Sigmoid colon (tissue), 7 donors: ENCODE measurements at places on chromosomes 6 and 20. TPM values are rescaled to one million over a fixed set of nuclear protein-coding genes. Genes with fewer than 3 reads are reported as not detected.

The CUTA gene
- 193 TPM for polyA plus RNA-seq

The VGLL2 gene
- polyA plus RNA-seq: not detected

GRCh38 chr20:16488616-16489015 lies 84.6 kb downstream of the KIF16B start:
- H3K27me3 ChIP-seq: no peaks in the 10 kb centered on the region
- no peak overlapping the region for H3K27ac ChIP-seq
- no peak for DNase-seq
- H3K36me3 ChIP-seq: no peaks in the 10 kb centered on the region
- no peak overlapping the region for H3K4me3 ChIP-seq

The BMP7 gene
- polyA plus RNA-seq: 2.5 TPM

DNA sequence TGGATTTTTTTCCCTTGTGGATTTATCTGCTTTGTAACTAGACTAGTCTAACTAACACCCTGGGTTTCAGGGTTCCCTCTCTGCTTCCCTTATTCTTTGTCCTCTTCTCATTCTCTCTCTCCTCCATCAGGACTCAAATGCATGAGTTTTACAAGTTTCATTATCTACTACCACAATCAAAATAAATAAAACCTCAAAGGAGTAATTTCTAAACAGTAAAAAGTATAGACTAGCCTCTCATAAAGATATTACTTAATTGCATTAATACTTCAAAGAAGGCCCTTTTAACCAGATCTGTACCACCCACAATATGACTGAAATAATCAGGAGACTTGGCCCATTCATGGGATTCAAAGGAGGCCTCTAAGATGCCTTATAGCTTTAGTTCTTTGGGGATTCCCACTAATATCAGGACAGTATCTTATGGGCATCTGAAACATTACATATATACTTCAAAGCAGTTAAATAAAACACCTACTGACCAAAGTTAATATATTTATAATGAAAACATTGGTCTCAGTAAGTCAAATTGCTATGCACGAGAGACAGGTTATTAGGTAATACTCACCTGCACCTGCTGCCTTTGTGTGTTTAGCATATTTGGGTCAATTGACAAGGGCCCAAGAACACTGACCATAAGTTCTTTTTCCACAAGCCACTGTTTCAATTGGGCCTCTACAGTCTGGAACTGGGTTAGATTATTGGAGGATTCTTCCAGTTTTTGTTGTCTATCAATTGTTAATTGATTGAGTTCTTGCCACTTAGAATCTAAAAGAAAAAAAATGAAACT lies 85.7 kb downstream of the DST start:
- no peak overlapping the region for H3K4me3 ChIP-seq
- H3K27ac ChIP-seq: peak overlapping the region; percentile 73
- H3K4me1 ChIP-seq: peaks cover 24% of the 10 kb centered on the region
- peaks cover 62% of the 10 kb centered on the region for H3K36me3 ChIP-seq
- H3K27me3 ChIP-seq: no peaks in the 10 kb centered on the region

GRCh38 chr20:43220612-43221011 lies 30.9 kb upstream of the PTPRT start:
- no peaks in the 10 kb centered on the region for H3K36me3 ChIP-seq
- H3K27ac ChIP-seq: no peak overlapping the region
- H3K4me3 ChIP-seq: no peak overlapping the region
- no peaks in the 10 kb centered on the region for H3K27me3 ChIP-seq
- DNase-seq: no peak

- H3K4me1 ChIP-seq: no peaks in the 10 kb centered on the region
- peak overlapping the region; percentile 61 for H3K27ac ChIP-seq
Observed at GRCh38 chr20:17542481-17542880, 11.3 kb upstream of the BFSP1 start.

The FKBP1C gene
- polyA plus RNA-seq: 3.0 TPM

DNA sequence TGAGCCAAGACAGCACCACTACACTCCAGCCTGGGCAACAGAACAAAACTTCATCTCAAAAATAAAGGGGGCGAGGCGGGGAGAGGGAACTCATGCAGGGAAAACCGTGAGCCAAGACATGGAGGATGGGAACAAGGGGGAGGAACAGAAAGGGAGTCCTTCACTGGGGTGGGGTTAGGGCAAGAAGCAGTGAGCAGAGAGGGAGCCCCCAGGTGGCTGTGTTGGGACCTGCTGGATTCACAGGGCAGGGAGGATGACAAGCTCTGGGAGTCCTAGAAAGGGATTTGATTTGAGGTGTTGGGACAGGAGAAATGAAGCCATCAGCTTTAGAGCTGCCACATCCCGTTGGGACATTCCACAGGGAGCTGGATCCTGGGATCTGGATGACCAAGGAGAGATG lies 90.6 kb upstream of the TOP1 start:
- H3K4me3 ChIP-seq: no peak overlapping the region
- H3K4me1 ChIP-seq: no peaks in the 10 kb centered on the region
- no peak for DNase-seq
- no peak overlapping the region for H3K27ac ChIP-seq

GRCh38 chr6:7184502-7184901 lies 76.7 kb downstream of the RREB1 start:
- H3K27me3 ChIP-seq: no peaks in the 10 kb centered on the region
- H3K36me3 ChIP-seq: peaks cover 50% of the 10 kb centered on the region
- H3K4me3 ChIP-seq: no peak overlapping the region
- H3K27ac ChIP-seq: no peak overlapping the region

The EMILIN3 gene
- not detected for polyA plus RNA-seq

GRCh38 chr6:24501914-24502313 lies 7.1 kb downstream of the ALDH5A1 start:
- H3K36me3 ChIP-seq: peaks cover 53% of the 10 kb centered on the region
- no peak overlapping the region for H3K4me3 ChIP-seq
- no peaks in the 10 kb centered on the region for H3K27me3 ChIP-seq
- no peak overlapping the region for H3K27ac ChIP-seq

DNA sequence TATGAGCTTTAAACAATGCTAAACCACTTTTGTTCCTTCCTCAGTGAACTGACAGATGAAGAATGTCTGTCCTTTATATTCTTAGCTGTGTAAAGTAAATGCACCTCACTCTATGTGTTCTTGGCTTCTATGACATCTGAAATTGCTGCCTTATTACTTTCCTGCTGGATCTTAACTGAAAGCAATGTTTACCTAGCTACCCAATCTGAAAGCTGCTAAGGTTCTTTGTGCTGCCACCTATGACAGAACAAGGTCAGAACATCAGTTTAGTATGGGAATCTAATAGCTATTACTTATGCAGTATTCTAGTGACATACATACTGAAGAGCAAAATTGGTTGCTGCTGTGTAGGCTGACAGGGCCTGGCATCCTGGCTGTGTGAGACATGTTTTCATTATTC lies 444.1 kb downstream of the KHDRBS2 start:
- no peaks in the 10 kb centered on the region for H3K4me1 ChIP-seq
- no peaks in the 10 kb centered on the region for H3K36me3 ChIP-seq
- H3K4me3 ChIP-seq: no peak overlapping the region
- H3K27ac ChIP-seq: no peak overlapping the region
- no peaks in the 10 kb centered on the region for H3K27me3 ChIP-seq

DNA sequence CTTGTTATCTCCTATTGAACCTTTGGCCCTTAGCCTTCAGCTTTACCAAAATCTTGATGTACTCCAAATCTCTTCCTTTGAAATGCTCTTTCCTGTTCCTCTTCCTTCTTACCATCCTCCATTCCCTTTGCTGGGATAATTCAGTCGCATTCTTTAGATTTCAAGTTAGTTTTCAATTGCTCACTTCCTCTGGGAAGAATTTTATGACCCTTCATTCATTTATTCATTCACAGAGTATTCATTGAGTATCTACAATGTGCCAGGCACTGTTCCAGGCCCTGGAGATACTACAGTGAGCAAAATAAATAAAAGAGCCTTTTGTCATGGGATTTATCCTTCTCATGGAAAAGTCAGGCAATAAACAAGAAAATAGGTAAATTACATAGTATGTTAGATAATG lies 548.2 kb upstream of the FLRT3 start:
- H3K27me3 ChIP-seq: no peaks in the 10 kb centered on the region
- H3K36me3 ChIP-seq: no peaks in the 10 kb centered on the region
- H3K4me3 ChIP-seq: no peak overlapping the region
- H3K4me1 ChIP-seq: no peaks in the 10 kb centered on the region

DNA sequence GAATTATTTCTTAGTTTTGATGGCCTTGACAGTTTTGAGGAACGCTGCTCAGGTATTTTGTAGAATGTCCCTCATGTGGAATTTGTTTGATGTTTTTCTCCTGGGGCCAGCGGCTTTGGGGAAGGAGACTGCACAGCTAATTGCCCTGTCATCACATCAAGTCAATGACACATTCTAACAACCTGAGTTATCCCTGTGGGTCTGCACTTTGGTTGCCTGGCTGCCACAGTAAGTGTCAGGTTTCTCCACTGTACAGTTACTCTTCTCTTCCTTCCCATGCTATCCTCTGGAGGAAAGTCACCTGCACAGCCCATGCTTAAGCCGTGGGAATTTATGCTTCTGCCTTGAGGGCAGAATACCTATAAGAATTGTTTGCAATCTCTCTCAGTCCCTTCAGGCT lies 1.4 kb upstream of the TREML4 start:
- no peak overlapping the region for H3K4me3 ChIP-seq
- no peak for DNase-seq

The DEFB124 gene
- not detected for polyA plus RNA-seq

The ARFGEF3 gene
- polyA plus RNA-seq: 5.2 TPM

GRCh38 chr6:164150232-164150631 lies 735.7 kb downstream of the QKI start:
- H3K4me3 ChIP-seq: no peak overlapping the region
- no peaks in the 10 kb centered on the region for H3K4me1 ChIP-seq
- no peak for DNase-seq
- no peaks in the 10 kb centered on the region for H3K36me3 ChIP-seq
- no peaks in the 10 kb centered on the region for H3K27me3 ChIP-seq
- no peak overlapping the region for H3K27ac ChIP-seq

The SLC35F1 gene
- not detected for polyA plus RNA-seq

The BTNL2 gene
- not detected for polyA plus RNA-seq

GRCh38 chr6:107458672-107459282 lies 587 bp downstream of the PDSS2 start:
- H3K27ac ChIP-seq: peak overlapping the region; percentile 88
- peak overlapping the region; percentile 70 for H3K4me3 ChIP-seq
- H3K36me3 ChIP-seq: no peaks in the 10 kb centered on the region
- no peaks in the 10 kb centered on the region for H3K27me3 ChIP-seq
- peaks cover 3% of the 10 kb centered on the region for H3K4me1 ChIP-seq
- DNase-seq: no peak

The SIRPB1 gene
- polyA plus RNA-seq: 0.98 TPM

GRCh38 chr6:43714311-43715055 lies 26.9 kb upstream of the MRPS18A start:
- no peaks in the 10 kb centered on the region for H3K27me3 ChIP-seq
- peak; percentile 66 for DNase-seq
- H3K4me3 ChIP-seq: no peak overlapping the region
- H3K36me3 ChIP-seq: no peaks in the 10 kb centered on the region
- no peaks in the 10 kb centered on the region for H3K4me1 ChIP-seq
- H3K27ac ChIP-seq: no peak overlapping the region

DNA sequence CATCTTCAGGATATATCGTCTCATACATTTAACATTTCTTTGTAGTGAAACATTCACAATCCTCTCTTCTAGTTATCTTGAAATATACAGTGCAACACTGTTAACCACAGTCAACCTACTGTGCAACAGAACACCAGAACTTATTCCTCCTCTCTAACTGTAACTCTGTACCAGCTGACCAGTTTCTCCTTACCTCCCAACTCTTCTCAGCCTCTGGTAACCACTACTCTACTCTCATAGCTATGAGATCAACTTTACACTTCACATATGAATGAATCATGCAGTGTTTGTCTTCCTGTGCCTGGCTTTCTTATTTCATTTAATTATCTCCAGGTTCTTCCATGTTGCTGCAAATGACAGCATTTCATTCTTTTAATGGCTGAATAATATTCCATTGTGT lies 337.6 kb downstream of the BTBD9 start:
- no peaks in the 10 kb centered on the region for H3K4me1 ChIP-seq
- H3K27ac ChIP-seq: no peak overlapping the region
- no peaks in the 10 kb centered on the region for H3K36me3 ChIP-seq
- no peak for DNase-seq
- H3K4me3 ChIP-seq: no peak overlapping the region

The STX11 gene
- polyA plus RNA-seq: 4.2 TPM

GRCh38 chr6:3228046-3228671 lies 706 bp upstream of the TUBB2B start:
- H3K36me3 ChIP-seq: no peaks in the 10 kb centered on the region
- peaks cover 54% of the 10 kb centered on the region for H3K4me1 ChIP-seq
- H3K27ac ChIP-seq: peak overlapping the region; percentile 91
- H3K4me3 ChIP-seq: peak overlapping the region; percentile 56
- DNase-seq: no peak

The BTN1A1 gene
- 0.20 TPM for polyA plus RNA-seq

The ZC3H12D gene
- 8.3 TPM for polyA plus RNA-seq

GRCh38 chr20:32158943-32159660 lies 48.4 kb downstream of the PLAGL2 start:
- H3K4me3 ChIP-seq: no peak overlapping the region
- peak; percentile 28 for DNase-seq
- peaks cover 10% of the 10 kb centered on the region for H3K4me1 ChIP-seq
- peaks cover 32% of the 10 kb centered on the region for H3K36me3 ChIP-seq

DNA sequence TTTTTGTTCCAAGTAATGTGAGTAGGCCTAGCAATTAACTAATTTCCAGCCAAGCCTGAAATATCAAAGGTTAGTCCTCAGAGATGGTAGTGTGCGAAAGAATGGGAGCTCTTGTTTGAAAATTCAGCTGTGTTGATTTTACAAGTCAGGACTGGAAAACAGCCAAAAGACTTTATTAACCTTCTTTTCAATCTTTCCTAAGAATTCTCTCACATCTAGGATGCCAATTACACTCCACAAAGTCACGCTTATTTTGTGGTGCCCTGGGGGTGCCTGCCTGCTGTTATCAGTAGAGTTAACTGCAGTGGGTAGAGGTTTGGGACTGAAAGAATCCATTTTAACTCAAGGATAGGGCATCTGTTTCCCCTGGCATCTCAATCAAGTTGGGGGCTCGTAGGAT lies 30.7 kb upstream of the MAP3K4 start:
- DNase-seq: no peak
- H3K4me3 ChIP-seq: no peak overlapping the region
- H3K27ac ChIP-seq: no peak overlapping the region
- no peaks in the 10 kb centered on the region for H3K4me1 ChIP-seq
- H3K36me3 ChIP-seq: no peaks in the 10 kb centered on the region

The CDH26 gene
- not detected for polyA plus RNA-seq
